CD14-positive monocyte (primary cell): ENCODE measurements at places on chromosomes 2 and 18. TPM values are rescaled to one million over a fixed set of nuclear protein-coding genes. Genes with fewer than 3 reads are reported as not detected.

DNA sequence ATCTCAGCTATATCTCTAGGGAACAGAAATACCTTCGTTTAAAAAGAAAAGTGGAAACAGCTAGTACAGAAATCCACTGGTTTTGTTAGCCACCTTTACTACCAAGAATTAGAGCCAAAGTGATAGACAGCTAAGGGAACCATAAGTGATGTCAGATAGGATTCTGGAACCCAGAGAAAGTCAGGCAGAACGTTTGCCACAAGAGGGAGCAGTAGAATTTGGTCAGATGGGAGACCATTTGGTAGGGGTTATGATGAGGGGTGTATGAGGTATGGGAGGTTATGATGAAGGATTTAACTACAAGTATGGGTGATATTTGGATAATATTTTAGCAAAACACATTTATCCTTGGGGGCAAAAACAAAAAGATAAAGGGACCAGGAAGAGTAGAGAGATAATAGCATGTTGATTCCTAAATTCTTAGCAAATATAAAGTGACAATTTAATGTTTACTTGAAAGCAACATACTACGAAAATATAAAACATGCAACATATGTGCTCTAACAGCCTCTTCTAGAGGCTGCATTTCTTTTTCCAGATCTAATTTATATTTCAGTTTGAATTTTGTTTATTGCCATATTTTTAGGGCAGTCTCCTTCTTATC, 3.3 kb downstream of the SLC8A1 start:
- H3K36me3 ChIP-seq: peaks cover 11% of the 10 kb centered on the region
- H3K4me1 ChIP-seq: peaks cover 58% of the 10 kb centered on the region
- H3K27ac ChIP-seq: no peak overlapping the region
- H3K27me3 ChIP-seq: no peaks in the 10 kb centered on the region
- DNase-seq: peak; percentile 57

DNA sequence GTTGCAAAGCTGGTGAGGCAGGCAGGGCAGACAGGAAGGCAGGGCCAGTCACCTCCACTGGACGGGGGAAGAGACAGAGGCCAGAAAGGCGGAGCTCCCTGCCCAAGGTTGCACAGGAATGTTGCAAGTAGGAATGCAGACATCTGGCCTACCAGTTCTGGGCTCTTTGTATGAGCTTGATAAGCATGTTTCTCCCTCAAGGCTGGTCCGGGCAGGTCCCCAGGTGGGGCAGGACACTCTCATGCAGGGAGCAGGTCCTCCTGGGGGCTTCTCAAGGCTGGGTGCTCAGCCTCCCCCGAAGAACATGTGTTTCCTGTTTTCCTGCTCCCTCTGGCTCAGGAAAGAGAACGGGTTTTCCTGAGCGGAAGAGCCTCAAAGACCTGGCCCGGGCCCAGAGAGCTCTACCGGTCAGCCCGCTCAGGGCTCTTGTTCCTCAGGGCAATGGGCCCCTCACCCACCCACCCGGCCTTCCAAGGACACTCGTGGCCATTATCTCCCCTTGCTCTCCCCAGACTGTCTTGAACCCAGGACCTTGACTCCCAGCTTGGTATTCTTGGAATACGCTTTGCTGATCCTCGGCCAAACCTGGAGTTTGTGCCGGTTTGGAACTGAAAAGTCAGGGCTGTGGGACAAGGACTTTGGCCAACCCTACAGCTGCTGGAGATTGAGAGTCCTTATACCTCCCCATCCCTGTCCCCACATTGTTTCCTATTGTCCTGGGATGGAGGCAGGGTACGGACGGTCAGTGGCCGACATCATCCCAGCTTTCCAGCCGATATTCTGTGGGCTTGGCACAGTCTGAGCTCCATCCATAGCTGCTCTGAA, 87.7 kb upstream of the HAAO start:
- no peaks in the 10 kb centered on the region for H3K4me1 ChIP-seq
- H3K27me3 ChIP-seq: no peaks in the 10 kb centered on the region
- H3K36me3 ChIP-seq: no peaks in the 10 kb centered on the region
- no peak overlapping the region for H3K27ac ChIP-seq
- H3K4me3 ChIP-seq: no peak overlapping the region

DNA sequence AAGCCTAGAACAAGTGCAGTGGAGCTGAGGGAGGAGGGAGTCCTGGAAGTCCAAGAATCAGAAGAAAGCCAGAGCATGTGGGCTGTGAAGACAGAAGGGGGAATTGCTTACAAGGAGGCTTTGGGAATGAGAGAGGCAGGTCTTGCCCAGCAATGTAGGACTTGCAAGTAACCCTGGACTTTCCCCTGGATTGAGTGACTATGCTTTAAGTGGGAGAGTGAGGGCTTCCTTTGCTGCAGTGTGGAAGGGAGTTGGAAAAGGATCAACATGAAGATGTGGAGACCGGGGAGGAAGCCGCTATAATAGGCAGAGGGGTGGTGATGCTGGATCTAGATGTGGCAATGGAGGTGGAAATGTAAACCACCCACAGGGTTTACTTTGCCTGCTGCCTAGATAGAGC, 13.8 kb upstream of the SCYGR1 start:
- H3K4me1 ChIP-seq: peaks cover 45% of the 10 kb centered on the region
- no peaks in the 10 kb centered on the region for H3K36me3 ChIP-seq
- DNase-seq: peak; percentile 38
- H3K27ac ChIP-seq: no peak overlapping the region

GRCh38 chr2:78992807-78993517, 32.5 kb upstream of the REG3G start:
- H3K36me3 ChIP-seq: no peaks in the 10 kb centered on the region
- no peak overlapping the region for H3K27ac ChIP-seq
- H3K4me1 ChIP-seq: no peaks in the 10 kb centered on the region

- peak; percentile 23 for DNase-seq
- H3K4me3 ChIP-seq: no peak overlapping the region
- peaks cover 21% of the 10 kb centered on the region for H3K4me1 ChIP-seq
- H3K27me3 ChIP-seq: no peaks in the 10 kb centered on the region
- H3K27ac ChIP-seq: no peak overlapping the region
Observed at GRCh38 chr2:128196471-128196931, 105.5 kb downstream of the UGGT1 start.

DNA sequence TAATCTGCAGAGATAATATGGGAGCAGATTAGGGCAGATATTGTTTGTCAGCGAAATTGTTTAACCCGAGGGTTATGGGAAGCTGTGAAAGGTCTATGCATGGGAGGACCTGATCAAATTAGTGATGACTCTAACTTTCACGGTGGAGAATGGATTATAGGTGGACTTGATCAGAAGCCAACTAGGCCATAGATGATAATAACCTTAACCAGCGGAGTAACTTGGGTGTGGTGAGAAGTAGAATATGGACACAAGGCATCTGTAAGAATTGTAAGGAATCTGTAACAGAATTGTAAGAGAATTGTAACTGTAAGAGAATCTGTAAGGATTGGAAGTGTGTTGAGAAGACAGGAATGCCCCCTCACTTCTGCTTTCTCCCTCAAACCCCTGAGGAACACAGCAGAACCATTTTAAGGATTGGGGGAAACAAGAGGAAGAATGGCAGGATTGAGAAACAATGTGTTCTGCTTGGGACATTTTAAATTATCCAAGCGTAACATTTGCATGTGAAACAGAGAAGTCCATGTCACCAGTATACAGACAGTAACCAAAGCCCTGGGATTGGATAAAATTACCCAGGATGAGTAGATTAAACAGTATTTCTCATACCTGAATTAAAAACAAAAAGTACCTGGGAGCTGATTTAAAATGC, 14.9 kb upstream of the SLC39A10 start:
- H3K27me3 ChIP-seq: no peaks in the 10 kb centered on the region
- no peak overlapping the region for H3K27ac ChIP-seq
- H3K4me1 ChIP-seq: peaks cover 57% of the 10 kb centered on the region
- no peaks in the 10 kb centered on the region for H3K36me3 ChIP-seq

DNA sequence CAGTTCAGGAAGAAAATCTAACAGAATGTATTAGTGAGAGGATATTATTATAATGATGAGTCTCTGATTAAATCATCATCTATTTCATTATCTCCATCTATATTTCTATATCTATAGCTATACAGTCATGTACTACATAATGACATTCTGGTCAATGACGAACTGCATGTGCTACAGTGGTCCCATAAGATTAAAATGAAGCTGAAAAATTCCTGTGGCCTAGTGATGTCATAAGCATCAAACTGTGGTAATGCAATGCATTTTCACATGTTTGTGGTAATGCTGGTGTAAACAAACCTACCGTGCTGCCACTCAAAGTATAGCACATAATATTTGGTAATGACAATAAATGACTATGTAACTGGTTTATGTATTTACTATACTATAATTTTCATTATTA, 1127.9 kb upstream of the CHAC2 start:
- H3K36me3 ChIP-seq: no peaks in the 10 kb centered on the region
- no peaks in the 10 kb centered on the region for H3K4me1 ChIP-seq
- H3K4me3 ChIP-seq: no peak overlapping the region
- no peak overlapping the region for H3K27ac ChIP-seq
- DNase-seq: no peak
- H3K27me3 ChIP-seq: no peaks in the 10 kb centered on the region

- H3K27ac ChIP-seq: no peak overlapping the region
- H3K27me3 ChIP-seq: peaks cover 56% of the 10 kb centered on the region
- H3K4me3 ChIP-seq: no peak overlapping the region
- H3K4me1 ChIP-seq: peaks cover 10% of the 10 kb centered on the region
- no peak for DNase-seq
Observed at GRCh38 chr2:109131777-109132176, 2.8 kb downstream of the SH3RF3 start.

- no peak overlapping the region for H3K27ac ChIP-seq
- H3K4me3 ChIP-seq: no peak overlapping the region
- no peak for DNase-seq
- H3K27me3 ChIP-seq: no peaks in the 10 kb centered on the region
Observed at GRCh38 chr2:104952976-104953375, 84.9 kb upstream of the MRPS9 start.

DNA sequence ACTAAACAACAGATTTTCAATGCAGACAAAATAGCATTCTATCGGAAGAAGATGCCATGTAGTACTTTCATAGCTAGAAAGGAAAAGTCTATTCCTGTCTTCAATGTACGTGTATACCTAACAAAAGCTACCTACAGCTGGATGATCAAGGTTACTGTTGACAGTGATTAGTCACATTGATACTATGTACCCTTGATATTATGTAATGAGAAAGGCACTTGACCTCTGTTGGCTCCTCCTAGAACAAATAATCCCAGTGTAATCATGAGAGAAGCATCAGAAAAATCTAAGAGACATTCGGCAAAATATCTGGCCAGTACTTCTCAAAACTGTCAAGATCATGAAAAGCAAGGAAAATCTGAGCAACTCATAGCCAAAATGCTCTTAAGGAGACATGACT, 44.4 kb upstream of the LRRTM4 start:
- H3K27ac ChIP-seq: no peak overlapping the region
- H3K27me3 ChIP-seq: no peaks in the 10 kb centered on the region
- DNase-seq: no peak
- H3K4me3 ChIP-seq: no peak overlapping the region
- H3K4me1 ChIP-seq: no peaks in the 10 kb centered on the region
- no peaks in the 10 kb centered on the region for H3K36me3 ChIP-seq

GRCh38 chr2:88838165-88838635, 146.7 kb downstream of the RPIA start:
- no peaks in the 10 kb centered on the region for H3K27me3 ChIP-seq
- H3K36me3 ChIP-seq: no peaks in the 10 kb centered on the region
- H3K27ac ChIP-seq: no peak overlapping the region
- no peak overlapping the region for H3K4me3 ChIP-seq
- H3K4me1 ChIP-seq: peaks cover 13% of the 10 kb centered on the region

GRCh38 chr2:241855245-241855887, 3.3 kb downstream of the PDCD1 start:
- H3K36me3 ChIP-seq: no peaks in the 10 kb centered on the region
- DNase-seq: no peak
- H3K27me3 ChIP-seq: no peaks in the 10 kb centered on the region
- H3K27ac ChIP-seq: no peak overlapping the region

- peak; percentile 53 for DNase-seq
- peak overlapping the region; percentile 81 for H3K27ac ChIP-seq
- no peak overlapping the region for H3K4me3 ChIP-seq
Observed at GRCh38 chr2:224925810-224926100, 116.5 kb downstream of the DOCK10 start.

- H3K4me1 ChIP-seq: no peaks in the 10 kb centered on the region
- no peaks in the 10 kb centered on the region for H3K36me3 ChIP-seq
- H3K27ac ChIP-seq: no peak overlapping the region
Observed at GRCh38 chr2:48709096-48710034, 46.2 kb downstream of the LHCGR start.

DNA sequence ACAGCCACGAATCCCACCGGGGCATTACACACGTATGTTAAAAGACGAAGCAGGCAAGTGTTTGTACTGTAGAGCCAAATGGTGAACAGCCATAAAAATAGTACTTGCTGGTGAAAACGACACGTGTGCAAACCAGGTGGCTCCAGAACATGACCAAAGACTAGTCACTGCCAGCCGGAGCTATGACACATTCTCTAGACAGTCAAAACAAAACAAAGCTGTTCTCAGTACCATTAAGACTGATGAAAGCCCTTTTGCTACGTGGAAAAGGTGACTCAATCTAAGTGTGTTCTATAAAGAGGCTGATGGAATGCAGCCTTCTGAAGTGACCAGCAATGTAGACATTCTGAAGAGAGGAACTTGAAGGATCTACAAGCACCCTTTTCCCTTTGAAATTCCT, 367.7 kb upstream of the NETO1 start:
- no peak overlapping the region for H3K4me3 ChIP-seq
- no peak overlapping the region for H3K27ac ChIP-seq
- no peak for DNase-seq
- no peaks in the 10 kb centered on the region for H3K4me1 ChIP-seq

GRCh38 chr2:3895021-3895420, 191.6 kb downstream of the DCDC2C start:
- no peaks in the 10 kb centered on the region for H3K4me1 ChIP-seq
- H3K36me3 ChIP-seq: no peaks in the 10 kb centered on the region
- no peak overlapping the region for H3K27ac ChIP-seq
- DNase-seq: no peak
- H3K27me3 ChIP-seq: no peaks in the 10 kb centered on the region

Gene EPB41L5
- polyA plus RNA-seq: 2.4 TPM

Gene HOXD10
- polyA plus RNA-seq: not detected

Gene STAT4
- 0.18 and 0.31 TPM in 2 replicates for polyA plus RNA-seq

Gene DIPK1C
- not detected for polyA plus RNA-seq

Gene MC5R
- 0.13 TPM for polyA plus RNA-seq

Gene SERPINB13
- polyA plus RNA-seq: not detected

Gene CIDEA
- not detected for polyA plus RNA-seq

Gene RAX
- polyA plus RNA-seq: not detected

Gene CRYGD
- not detected for polyA plus RNA-seq

Gene RUFY4
- polyA plus RNA-seq: 24.0 and 26.1 TPM in 2 replicates

Gene CCL20
- polyA plus RNA-seq: 0.20 and 6.2 TPM in 2 replicates

Gene KIAA2012
- polyA plus RNA-seq: not detected

Gene ABCB11
- polyA plus RNA-seq: not detected

Gene GGCX
- 20.9 and 24.0 TPM in 2 replicates for polyA plus RNA-seq

Gene SERPINB5
- polyA plus RNA-seq: not detected in 2 replicates

Gene SLC4A1AP
- polyA plus RNA-seq: 24.9 TPM

Gene CYTIP
- 83.5 TPM for polyA plus RNA-seq

Gene SPR
- 2.9 and 3.4 TPM in 2 replicates for polyA plus RNA-seq
